ENCODE measurements at places on chromosomes 12 and 14. TPM values are rescaled to one million over a fixed set of nuclear protein-coding genes. Genes with fewer than 3 reads are reported as not detected.

GRCh38 chr12:121983536-121984210 lies 38.0 kb upstream of the BCL7A start:
- no peak for DNase-seq

- no peak for DNase-seq
These were observed 27.9 kb downstream of the CCNK start for GRCh38 chr14:99508896-99509629.

DNA sequence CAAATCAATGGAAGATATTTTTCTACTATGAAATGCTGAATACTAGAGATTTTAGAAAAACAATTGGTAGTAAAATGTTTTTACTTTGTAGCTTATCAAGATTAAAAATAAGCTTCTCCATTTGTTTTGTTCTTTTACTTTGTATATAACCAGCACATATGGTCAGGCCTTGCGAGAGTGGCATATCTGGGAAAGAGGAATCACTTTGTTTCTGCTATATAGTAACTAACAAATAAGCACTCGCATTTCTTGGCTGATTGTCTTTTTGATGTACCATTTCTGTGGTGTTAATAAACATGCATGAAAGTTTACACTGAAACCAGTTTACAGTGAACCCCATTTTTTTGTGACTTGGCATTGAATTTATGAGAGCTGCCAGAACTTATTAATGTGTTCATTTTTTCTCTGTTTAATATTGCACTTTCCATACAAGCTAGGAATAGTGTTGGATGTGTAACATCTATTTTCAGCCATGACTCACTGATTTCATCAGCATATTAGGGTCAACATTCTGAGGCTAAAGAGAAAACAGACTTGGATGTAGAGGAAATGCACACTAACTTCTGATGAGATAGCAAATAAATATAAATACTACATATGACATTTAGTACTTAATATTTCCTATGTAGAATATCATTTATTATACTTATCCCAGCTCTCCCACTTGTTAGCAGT lies 635.5 kb downstream of the KCNH5 start:
- DNase-seq: no peak

DNA sequence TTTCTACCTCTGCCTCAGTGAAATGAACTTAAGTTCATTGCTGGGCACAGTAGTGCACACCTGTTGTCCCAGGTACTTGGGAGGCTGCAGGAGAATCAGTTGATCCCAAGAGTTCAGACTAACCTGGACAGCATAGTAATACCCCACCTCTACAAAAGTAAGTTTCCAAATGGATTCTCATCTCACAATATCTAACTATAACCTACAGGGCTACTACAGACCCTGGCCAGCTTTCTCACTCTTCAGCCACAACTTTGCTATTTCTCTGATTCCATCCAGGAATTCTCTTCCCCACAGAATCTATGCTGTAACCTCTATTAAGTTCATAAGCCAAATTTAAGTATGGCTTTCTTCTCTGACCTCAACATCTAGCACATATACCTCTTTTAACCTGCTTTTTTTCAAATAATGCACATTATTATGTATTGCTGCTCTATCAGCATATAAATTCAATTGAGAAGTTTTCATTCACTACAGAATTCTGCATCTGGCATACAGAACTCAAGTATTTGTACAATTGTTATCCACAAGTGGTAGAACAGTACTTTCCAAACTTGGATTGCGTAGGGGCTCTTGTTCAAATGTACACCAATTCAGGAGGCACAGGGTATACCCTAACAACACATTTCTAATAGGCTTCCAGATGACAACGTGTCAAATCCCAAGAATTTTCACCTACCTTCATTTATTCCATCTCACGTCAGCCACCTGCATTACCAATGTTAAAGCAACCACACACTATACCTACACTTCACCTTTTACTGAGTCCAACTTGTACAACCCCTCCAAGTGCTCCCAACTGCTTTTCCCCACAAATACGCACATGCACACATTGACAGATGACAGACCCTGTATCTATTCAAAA lies 3.8 kb downstream of the RPS29 start:
- no peak for DNase-seq

- no peak for DNase-seq
These were observed 30.4 kb upstream of the P2RX7 start for GRCh38 chr12:121102307-121102706.

DNA sequence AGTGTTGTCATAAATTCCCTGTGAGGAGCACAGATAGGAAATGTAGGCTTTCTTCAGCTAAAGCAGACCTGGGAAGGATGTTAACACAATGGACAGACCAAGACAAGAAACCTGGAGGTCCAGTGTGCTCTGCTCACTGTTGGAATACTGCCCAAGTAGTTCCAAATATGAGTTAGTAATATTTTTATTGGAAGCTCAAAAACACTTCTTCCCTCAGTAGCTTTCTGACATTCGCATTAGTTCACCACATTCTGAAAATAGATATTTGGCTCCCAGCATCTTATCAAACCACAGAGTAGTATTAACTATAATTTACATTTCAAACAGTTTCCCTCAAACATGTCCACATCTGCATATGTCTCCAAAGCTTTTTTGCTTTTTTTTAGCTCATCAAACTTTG lies 74.8 kb upstream of the PYGL start:
- no peak for DNase-seq

- no peak for DNase-seq
These were observed 48.8 kb upstream of the HIF1A start for GRCh38 chr14:61646366-61647116.

- DNase-seq: no peak
These were observed 67.0 kb downstream of the PITPNM2 start for GRCh38 chr12:123083661-123084571.

DNA sequence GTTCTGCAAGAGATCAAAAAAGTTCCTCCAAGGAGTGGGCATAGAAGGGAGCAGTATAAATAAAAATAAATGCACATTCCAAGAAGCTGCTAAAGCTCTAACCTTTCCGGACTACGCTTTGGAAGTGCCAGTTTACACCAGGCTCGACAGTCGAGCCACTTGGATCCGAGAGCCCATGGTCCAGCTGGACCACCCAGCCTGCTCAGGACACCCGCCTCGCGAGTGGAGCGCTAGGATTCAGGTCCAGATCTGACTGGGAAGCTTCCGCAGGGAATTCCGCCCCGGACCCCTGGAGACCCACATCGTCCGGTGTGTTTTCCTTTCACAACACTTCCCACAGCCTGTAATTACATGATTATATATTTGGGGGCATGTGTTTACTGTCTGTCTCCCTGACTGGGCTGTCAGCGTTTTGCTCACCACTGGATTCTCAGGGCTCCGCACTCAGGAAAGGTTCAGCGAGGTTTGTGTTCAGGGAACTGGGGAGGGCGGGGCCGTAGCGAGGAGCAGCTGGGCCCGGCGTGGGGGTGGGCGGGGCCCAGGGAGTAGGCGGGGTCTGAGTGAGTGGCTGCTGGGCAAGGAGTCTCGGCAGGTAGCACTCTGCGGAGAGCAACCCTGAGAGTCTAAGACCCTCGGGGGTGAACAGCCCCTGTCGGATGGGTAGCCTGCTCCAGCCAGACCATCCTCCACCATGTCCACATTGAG lies 52.3 kb upstream of the TMEM263 start:
- DNase-seq: peak; percentile 80

GRCh38 chr12:49261721-49262120 lies 3.2 kb upstream of the TUBA1C start:
- DNase-seq: no peak

DNA sequence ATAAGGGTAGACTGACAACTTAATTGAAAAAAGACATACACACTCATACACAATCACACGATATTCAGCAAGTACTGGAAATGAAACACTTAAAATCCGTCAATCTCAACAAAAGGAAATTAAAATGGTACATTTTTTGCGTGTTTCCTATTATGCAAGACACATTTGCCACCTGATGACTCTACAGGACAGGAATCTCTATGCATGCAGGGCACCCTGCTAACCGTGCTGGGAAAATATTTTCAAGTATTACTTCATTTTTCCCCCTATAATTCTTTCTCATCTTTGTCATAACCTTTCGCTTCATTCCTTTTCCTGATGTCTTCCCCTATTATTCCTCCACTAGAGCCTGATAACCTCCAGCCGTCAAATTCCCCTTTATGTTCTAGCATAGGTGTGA lies 150.2 kb downstream of the TMEM132D start:
- peak; percentile 80 for DNase-seq

- no peak for DNase-seq
These were observed 183.7 kb downstream of the TMTC3 start for GRCh38 chr12:88325816-88326189.

- DNase-seq: no peak
These were observed 316.8 kb downstream of the SSPN start for GRCh38 chr12:26512213-26512612.

GRCh38 chr12:126770188-126770587 lies 1496.8 kb upstream of the TMEM132C start:
- DNase-seq: peak; percentile 75

- no peak for DNase-seq
These were observed 79.7 kb upstream of the GNG2 start for GRCh38 chr14:51780741-51781140.

GRCh38 chr12:54222609-54223008 lies 33.8 kb upstream of the SMUG1 start:
- peak; percentile 72 for DNase-seq

GRCh38 chr12:19236656-19237055 lies 107.1 kb downstream of the PLEKHA5 start:
- peak; percentile 71 for DNase-seq

DNA sequence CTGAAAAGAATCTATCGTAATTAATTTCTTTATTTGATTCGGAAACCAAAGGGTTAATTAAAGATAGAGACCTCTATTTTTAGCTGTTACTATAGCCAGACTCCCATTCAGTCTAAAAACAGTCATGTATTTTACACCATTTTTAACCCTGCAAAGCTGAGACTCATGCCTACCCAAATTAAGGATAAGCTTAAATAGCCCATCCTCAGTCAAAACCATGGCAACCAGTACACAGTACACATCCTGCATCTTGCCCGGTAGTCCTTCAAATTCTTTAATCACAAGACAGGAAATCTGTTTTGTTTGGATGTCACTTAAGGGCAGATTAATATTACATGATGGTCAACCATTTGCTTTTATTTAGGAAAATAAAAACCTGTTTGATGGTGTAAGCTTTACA lies 25.5 kb upstream of the KCNK10 start:
- DNase-seq: no peak

DNA sequence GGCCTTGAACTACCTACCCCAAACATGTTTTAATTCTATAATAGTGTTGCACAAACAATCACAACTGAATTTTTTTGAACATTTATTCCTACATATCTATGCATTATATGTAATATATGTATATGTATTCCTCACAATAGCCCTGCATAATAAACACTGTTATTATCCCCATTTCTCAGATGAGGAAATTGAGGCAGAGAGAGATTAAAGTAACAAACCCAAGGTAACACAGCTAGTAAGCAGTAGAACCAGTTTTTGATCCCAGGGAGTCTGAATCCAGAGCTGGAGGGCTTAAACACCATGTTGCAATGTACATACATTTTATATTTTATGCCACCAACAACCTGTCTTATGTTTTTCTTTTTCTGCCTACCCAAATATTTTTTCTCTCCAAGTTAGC lies 26.5 kb upstream of the BMP4 start:
- DNase-seq: no peak

DNA sequence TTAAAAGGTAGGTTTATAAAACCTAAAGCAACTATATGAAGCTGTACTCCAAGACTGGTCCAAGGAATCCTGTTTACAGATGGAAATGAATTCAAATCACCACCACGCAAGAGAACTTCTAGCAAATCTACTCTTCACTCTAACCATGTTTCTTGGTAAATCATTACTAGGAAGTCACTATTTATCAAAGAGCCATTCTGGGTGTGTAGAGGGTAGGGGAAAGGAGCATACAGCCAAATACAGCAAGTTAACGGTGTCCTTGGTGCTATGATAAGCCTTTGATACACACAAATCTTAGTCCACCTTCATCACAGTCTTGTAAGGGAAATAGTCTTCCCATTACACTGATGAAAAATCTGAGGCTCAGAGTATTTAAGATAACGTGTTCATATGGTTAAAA lies 16.8 kb downstream of the NIN start:
- DNase-seq: no peak

DNA sequence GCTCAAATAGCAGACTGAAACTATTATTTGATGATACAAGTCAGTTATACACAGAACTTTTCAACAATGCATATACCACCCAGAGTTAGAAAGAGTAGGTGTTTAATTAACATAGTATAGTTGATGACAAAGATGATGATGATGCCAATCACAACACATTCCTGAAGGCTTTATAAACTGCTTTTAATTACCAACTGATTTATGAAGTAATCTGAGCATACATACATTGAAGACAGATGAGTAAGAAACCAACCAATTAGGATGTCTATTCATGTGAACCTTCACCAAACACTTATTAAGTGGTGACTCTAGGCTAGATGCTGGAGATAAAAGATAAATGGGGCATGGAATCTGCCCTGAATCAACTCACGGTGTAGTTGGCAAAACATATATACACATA lies 600.9 kb upstream of the FLRT2 start:
- DNase-seq: no peak

GRCh38 chr14:51534610-51535011 lies 117.1 kb upstream of the FRMD6 start:
- DNase-seq: peak; percentile 75

GRCh38 chr12:104468371-104468770 lies 11.6 kb downstream of the CHST11 start:
- DNase-seq: no peak

DNA sequence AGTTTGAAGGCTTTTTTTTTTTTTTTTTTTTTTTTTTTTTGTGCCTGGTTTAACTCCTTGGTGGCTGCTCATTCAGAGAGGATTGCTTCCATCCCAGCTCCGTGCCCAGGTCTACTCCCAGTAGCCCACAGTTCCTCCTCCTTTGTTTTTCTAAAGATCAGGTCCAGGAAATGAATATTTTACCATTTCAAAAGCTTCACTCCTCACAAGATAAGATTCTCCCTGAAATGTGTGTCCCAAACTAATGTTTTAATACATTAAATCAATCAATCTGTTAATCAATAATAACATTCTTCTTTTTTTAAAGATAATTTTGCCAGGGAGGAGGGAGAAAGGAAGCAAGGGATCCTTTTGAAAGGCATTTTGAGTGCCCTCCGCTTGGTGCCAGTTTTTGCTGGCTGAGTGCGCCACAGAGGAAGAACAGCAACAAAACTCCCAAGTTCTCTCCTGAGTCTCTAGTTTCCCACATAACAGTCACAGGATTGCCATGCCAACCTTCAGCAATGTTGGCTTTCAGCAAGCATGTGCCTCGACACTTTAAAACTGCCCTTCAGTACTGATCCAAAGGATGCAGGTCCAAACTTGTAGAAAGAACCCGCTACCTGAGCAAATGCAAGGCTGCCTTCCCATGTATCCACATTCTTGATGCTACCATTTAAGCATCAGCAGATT lies 99.2 kb downstream of the RMST start:
- no peak for DNase-seq

Gene KRT6A
- not detected for total RNA-seq

Gene RIPK3
- total RNA-seq: not detected

Gene PRH2
- not detected for total RNA-seq

Gene STX2
- total RNA-seq: 24.3 TPM

Gene MMP19
- total RNA-seq: 8.4 TPM

Gene B4GALNT1
- total RNA-seq: 60.9 TPM

Gene RNF212B
- total RNA-seq: not detected
